Brain (organoid and tissue), 16 donors: ENCODE measurements at places on chromosomes 6 and 20.

DNA sequence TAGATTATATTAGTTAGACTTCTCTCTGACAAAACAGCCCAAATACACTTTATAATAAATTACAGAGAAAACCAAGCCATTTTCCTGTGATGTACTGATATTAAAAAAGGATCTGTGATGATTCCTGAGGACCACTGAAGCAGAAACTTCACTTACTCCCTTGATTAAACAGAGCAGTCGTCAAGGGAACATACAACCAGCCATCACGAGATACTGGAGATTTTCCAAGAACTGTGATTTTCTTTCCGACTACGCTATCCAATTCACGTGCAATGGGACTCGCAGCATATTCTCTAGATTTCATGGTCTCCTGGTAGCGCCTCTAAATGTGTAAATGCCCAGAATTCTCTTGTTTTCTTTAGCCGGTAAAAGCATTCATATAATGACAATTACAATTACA lies 377.4 kb downstream of the PHF3 start:
- peak; percentile 71 for DNase-seq

- peak; percentile 43 for DNase-seq
Measured at GRCh38 chr20:60238992-60239660, 280.9 kb downstream of the CDH26 start.

DNA sequence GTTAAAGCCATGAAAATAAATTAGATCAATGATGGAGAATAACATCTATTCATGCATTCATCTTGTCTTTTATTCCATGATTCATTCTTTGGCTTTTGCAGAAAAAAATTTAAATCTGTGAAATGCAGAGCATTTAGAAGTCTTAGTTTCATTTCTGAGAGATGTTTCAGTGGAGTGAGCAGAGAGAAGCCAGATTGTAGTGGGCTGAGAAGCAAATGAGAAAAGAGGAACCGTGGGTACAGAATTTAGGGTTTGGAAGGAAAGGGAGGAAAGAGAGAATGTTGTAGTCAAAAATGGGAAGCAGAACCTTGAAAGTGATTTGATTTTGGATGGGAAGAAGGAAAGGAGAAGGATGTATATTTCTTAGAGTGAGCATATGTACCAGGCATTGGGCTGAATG lies 260.3 kb upstream of the MAN1A1 start:
- no peak for DNase-seq

GRCh38 chr6:30311101-30311500 lies 15.6 kb upstream of the TRIM39 start:
- no peak for DNase-seq

GRCh38 chr20:50636601-50637540 lies 54.5 kb downstream of the RIPOR3 start:
- no peak for DNase-seq

- no peak for DNase-seq
Measured at GRCh38 chr6:167750956-167751358, 75.8 kb upstream of the AFDN start.

DNA sequence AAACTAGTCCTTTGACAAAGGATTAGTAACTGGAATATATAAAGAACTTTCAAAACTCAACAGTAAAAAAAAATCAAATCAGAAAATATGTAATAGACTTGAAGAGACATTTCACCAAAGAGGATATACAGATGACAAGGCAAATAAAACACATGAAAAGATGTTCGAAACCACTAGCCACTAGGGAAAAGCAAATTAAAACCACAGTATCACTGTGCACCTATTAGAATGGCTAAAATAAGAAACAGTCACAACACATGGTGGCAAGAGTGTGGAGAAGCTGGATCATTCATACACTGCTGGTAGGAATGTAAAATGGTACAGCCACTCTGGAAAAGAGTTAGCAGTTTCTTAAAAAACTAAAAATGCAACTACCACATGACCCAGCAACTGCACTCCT lies 14.9 kb downstream of the ZBTB2 start:
- no peak for DNase-seq

DNA sequence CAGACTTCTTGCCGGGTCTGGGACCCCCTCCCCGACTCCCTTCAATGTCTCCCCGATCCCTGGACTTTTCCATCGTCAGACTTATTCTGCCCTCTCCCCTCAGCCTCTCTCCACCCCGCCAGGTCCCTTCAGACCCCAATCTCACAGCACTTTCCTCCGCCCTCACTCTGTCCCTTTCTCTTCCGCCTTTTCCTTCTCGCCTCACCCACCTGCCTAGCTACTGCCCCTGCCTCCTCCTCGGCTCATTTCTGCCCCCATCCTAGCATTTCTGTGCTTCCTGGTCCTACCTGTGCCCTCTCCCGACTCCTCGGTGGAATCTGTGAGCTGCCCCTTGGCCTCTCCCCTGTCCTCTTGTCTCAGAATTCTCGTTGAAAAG lies 616 bp downstream of the CHMP4B start:
- no peak for DNase-seq

GRCh38 chr6:131062241-131063027 lies 611 bp downstream of the EPB41L2 start:
- peak; percentile 44 for DNase-seq

GRCh38 chr20:47606414-47606982 lies 104.8 kb downstream of the NCOA3 start:
- DNase-seq, result no peak

DNA sequence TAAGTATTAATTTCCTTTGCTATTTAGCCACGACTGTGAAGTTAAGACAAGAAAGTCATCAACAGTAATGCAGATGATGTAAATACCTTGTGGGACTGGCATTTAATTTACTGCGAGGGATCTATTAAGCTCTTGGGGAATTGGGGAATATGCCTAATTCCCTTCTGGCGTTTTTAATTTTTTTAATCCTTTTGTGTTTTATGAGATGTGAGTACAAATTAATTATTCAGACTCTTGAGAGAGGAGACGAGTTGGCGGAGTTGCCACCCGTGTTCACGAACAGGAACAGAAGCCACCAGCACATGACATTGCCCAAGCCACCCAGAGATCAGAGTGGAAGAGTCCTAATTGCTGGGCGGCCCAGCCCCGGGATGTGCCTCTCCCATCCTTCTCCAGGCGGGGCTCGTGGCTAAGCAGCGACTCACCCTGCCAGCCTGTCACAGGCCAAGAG lies 533 bp upstream of the CRYBG1 start:
- peak; percentile 76 for DNase-seq

DNA sequence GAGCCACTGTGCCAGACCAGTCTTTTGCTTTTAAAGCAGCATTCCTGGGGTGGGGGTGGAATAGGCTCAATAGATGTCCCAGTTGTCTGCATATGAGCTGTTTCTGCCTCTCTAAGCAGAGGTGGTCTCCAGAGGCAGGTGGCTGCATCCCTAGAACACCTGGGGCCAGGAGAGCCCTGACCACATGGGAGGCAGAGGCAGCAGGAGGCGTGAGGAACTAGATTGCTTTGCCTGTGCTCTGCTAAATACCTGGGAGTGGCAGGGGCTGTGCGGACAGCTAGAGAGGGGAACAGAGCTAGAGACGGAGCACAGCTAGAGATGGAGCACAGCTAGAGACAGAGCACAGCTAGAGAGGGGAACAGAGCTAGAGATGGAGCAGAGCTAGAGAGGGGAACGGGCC lies 29.1 kb upstream of the CLDN20 start:
- DNase-seq, result no peak

- DNase-seq, result no peak
Measured at GRCh38 chr20:33165416-33166055, 2.4 kb upstream of the BPIFA2 start.

- DNase-seq, result no peak
Measured at GRCh38 chr20:58481481-58482021, 33.6 kb downstream of the APCDD1L start.

DNA sequence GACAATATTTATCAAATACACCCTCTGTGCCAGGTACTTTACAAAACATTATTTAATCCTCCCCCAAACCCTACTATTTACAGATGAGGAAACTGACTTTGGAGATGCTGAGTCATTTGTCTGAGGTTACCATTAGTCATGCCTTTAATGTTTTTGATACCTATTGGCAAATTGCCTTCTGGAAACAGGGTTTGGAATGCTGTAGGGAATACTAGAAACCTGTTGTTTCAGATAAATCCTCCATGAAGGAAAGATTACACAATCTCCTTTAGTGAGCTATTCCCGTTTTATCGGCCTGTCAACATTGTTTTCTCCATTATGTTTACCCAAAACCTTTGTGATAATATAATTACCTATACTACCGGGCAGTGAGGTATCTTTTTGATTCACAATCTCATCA lies 93.6 kb upstream of the ADGRF1 start:
- DNase-seq, result no peak

GRCh38 chr20:45588800-45589199 lies 9.7 kb upstream of the WFDC8 start:
- no peak for DNase-seq
